Activated T-helper 1 cell treated with anti-CD3 and anti-CD28 coated beads, Interleukin-12 subunit alpha, Interleukin-12 subunit beta, Interleukin-2, Interleukin-4 antibody, amounts not matched to agents 30 ng/mL and 10 ng/mL and 1 ng/mL, durations not matched to agents 14 hours and 24 hours and 36 hours (primary cell): ENCODE measurements at places on chromosomes 4 and X. TPM values are rescaled to one million over a fixed set of nuclear protein-coding genes. Genes with fewer than 3 reads are reported as not detected.

The PIR gene
- total RNA-seq = 4.3 and 4.9 TPM in 2 replicates

The ADH1B gene
- total RNA-seq = not detected in 2 replicates

The ZC4H2 gene
- 11.6 and 12.1 TPM in 2 replicates for total RNA-seq

DNA sequence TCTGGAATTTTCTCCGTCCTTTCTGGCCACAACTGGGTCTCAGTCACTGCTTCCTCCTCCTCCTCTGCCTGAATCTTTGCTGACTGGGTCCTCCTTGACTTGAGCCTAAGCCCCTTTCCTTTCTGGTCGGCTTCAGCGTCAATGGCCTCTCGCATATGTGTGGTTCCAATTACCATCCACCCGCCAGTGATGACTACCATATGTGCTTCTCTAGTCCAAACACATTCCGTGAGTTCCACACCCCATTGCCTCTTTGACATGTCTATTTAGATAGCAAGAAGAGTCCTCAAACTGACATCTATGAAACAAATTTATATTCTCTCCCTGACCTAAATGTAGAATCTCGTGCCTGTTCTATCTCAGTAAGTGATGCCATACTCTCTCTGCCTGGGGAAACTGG, 19.8 kb downstream of the MXRA5 start:
- H3K4me3 ChIP-seq = no peak overlapping the region
- H3K4me1 ChIP-seq = no peaks in the 10 kb centered on the region
- no peak for DNase-seq
- H3K36me3 ChIP-seq = no peaks in the 10 kb centered on the region
- no peaks in the 10 kb centered on the region for H3K27me3 ChIP-seq
- no peak overlapping the region for H3K27ac ChIP-seq

DNA sequence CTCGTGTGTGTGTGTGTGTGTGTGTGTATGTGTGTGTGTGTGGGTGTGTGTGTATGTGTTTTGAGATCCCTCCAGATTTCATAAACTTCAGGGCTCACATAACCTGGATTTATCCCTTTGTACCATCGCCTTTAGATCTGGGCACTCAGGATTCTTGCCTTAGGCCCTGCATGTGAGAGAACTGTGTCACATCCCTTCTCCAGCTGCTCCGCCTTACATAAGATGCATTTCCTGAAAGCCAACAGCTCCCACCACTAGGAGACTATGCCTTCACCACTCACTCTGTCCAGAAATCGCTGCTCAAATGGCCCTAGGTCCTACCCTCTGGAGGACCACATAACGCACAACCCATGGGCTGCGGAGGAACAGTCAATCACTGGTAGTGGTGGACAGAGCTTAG, 348.8 kb downstream of the CCSER1 start:
- no peaks in the 10 kb centered on the region for H3K36me3 ChIP-seq
- H3K27ac ChIP-seq = no peak overlapping the region
- H3K4me3 ChIP-seq = no peak overlapping the region
- no peaks in the 10 kb centered on the region for H3K27me3 ChIP-seq

- H3K27me3 ChIP-seq = no peaks in the 10 kb centered on the region
- H3K36me3 ChIP-seq = no peaks in the 10 kb centered on the region
- no peak for DNase-seq
- no peak overlapping the region for H3K4me3 ChIP-seq
These were observed 37.7 kb downstream of the SLC25A5 start for GRCh38 chrX:119505945-119506344.

DNA sequence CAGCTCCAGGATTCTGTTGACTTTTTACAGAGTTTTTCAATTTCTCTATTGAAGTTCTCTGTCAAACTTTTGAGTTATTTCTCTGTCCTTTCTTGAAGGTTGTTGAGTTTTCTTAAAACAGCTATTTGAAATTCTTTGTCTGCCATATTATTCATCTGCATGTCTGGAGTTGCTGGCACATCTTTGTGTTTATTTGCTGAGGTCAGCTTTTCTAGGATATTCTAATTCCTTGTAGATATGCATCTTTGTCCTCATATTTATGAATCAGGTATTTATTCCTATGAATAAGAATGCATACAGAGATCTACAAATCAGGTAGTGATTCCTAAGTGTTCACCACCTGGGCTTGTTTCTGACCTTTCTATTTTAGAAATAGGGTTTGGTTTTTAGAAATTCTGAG, 546.4 kb downstream of the RAPGEF2 start:
- H3K4me1 ChIP-seq = no peaks in the 10 kb centered on the region
- H3K27me3 ChIP-seq = no peaks in the 10 kb centered on the region
- H3K27ac ChIP-seq = no peak overlapping the region
- DNase-seq = no peak
- no peaks in the 10 kb centered on the region for H3K36me3 ChIP-seq

DNA sequence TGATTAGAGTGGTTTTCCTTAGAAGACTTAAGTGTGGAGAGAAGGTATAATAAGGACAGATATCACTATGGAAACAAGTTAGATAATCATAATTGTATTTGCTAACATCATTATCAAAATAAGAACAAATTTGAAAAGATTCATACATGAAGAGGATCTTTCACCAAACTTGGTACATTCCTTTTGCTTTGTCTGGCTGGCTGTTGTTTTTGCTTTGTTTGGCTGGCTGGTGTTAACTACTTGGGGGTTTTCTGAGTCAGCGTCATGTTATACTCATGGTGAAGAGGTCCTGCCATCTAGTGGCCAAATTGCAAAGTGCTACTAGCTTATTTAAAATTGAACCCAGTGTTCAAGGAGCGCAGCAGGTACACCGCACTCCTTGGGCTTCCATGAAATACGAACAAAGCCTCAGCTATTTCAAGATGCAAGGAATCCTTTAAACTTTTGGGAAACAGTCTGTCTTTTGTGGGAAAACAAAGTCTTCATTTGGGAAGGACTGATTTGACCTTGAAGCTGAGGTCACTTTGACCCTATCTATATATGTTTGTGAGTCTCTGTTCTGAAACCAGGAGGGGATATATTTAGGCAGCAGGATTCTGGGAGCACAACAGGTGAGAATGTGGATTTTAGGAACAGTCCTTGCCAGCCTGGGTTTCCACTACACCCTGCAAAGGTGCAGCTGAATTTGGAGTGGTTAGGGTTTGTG, 129.7 kb downstream of the PLS3 start:
- no peak overlapping the region for H3K27ac ChIP-seq
- H3K36me3 ChIP-seq = no peaks in the 10 kb centered on the region
- H3K4me1 ChIP-seq = no peaks in the 10 kb centered on the region
- H3K27me3 ChIP-seq = no peaks in the 10 kb centered on the region
- H3K4me3 ChIP-seq = no peak overlapping the region

- no peak overlapping the region for H3K27ac ChIP-seq
- H3K36me3 ChIP-seq = no peaks in the 10 kb centered on the region
- peaks cover 2% of the 10 kb centered on the region for H3K27me3 ChIP-seq
- H3K4me3 ChIP-seq = no peak overlapping the region
- H3K4me1 ChIP-seq = no peaks in the 10 kb centered on the region
These were observed 5.8 kb downstream of the DGAT2L6 start for GRCh38 chrX:70183091-70183490.

GRCh38 chr4:55732864-55733263, 86.7 kb upstream of the EXOC1L start:
- DNase-seq = no peak
- H3K27ac ChIP-seq = no peak overlapping the region
- H3K36me3 ChIP-seq = no peaks in the 10 kb centered on the region
- H3K4me3 ChIP-seq = no peak overlapping the region
- H3K27me3 ChIP-seq = peaks cover 14% of the 10 kb centered on the region
